COR-L47 (cell line): ENCODE measurements at places on chromosomes 16 and 17.

DNA sequence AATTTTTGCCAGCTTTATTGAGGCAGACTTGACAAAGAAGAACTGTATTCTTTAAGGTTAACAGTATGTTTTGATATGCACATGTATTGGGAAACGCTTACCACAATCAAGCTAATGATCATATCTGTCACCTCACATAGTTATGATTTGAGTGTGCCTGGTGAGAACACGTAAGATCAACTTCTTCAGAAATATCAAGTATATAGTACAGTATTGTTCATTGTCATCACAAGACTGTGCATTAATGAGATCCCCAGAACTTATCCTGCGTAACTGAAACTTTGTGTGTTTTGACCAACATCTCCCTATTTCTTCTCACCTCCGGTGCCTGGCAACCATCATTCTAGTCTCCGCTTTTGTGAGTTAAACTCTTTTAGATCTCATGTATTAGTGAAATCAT is 756.4 kb upstream of the EEF2KMT start:
- DNase-seq = no peak

- DNase-seq = no peak
These were observed 11.8 kb downstream of the RFFL start for GRCh38 chr17:35051579-35052240.

- DNase-seq = no peak
These were observed 3.4 kb upstream of the EVPLL start for GRCh38 chr17:18374216-18374615.

GRCh38 chr17:78624324-78625151 is 47.3 kb upstream of the DNAH17 start:
- no peak for DNase-seq

- DNase-seq = no peak
These were observed 6.6 kb upstream of the NR1D1 start for GRCh38 chr17:40106760-40107521.

- DNase-seq = no peak
These were observed 8.6 kb downstream of the CCDC102A start for GRCh38 chr16:57527610-57528360.

- DNase-seq = no peak
These were observed 310.7 kb upstream of the CCL2 start for GRCh38 chr17:33944412-33944811.
